Small intestine (tissue), 16 donors: ENCODE measurements at places on chromosomes 12 and 14.
A peak's percentile ranks its signal among the peaks of the same experiment; 100 is the strongest.

DNA sequence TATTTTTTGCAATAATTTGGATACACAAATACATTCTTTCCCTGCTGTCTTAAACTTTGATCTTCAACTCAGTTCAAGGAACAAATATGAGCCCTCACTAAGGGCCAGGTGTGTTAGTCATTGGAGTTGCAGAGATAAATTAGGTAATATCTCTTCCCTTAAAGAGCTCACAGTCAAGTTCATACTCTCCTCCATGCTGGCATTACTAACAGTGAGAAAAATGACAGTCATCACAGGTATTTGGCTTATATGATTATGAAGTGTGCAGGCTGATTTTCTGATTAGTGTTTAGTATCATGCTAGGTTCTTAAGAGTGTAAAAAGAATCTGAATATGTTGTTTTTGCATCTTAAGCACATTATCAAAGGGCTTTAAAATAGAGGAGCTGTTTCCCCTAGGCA, 594.7 kb downstream of the CCER1 start:
- no peak for DNase-seq

- DNase-seq, result no peak
Measured at GRCh38 chr12:116159175-116159574, 118.3 kb downstream of the MED13L start.

GRCh38 chr14:90578283-90578985, 181.6 kb downstream of the CALM1 start:
- no peak for DNase-seq

GRCh38 chr12:125412506-125412905, 347.3 kb downstream of the AACS start:
- no peak for DNase-seq

GRCh38 chr14:104075530-104076151, 9.9 kb upstream of the ASPG start:
- no peak for DNase-seq

DNA sequence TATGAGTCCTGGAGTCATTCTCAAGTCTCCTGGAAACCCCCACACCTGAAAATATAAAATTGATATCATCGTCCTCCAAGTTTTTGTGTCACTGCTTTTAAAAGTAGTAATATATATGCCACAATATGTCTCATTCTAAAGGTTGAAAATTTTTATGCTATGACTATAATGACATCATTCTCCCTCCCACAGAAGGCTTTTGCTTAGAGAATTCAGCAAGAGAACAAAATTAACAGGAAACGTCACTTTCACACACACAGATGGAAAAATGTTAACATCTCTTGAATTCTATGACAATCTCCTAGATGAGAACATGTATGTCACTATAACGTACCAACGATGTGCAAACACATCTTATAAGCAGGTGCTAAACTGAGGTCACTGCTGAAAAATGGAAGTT, 498.3 kb downstream of the FOXG1 start:
- no peak for DNase-seq

GRCh38 chr14:54355698-54356097, 41.1 kb upstream of the CDKN3 start:
- no peak for DNase-seq

DNA sequence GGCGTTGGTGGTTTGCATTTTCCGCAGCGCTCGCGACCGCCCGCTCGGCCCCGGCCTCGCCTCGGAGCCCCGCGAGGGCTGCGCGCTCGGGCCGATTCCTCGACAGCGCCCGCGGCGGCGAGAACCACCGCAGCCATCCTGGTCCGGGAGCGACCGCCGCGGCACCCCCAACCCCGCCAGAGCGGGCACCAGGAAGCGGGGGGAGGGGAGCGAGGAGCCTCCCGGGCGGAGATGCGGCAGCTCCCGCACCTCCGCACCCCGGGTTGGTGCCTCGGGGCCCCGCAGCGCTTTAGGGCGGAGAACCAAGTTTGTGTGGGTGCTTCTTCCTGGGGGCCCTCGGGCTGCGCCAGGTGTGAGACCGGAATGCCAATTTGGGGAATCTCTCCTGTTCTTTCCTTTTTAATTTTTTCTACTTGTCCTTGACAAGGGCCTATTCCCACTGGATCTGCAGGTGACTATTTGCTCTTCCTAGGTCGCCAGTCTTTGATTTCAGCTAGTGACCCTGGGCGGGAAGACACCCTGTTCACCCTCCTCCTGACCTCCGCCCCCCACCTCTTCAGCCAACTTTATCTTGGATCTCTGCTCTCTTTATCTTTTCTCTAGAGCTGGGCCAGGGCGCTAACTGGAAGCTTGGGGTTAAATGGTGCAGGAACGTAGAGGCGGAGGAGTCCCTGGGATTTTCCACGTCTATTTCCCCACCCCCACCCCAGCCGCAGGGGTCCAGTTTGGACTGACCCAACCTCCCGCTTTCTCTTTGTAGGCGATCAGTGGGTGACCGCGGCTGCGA, at the start of gene SOCS2:
TSS of gene SOCS2 (plus strand) at position 751 of the 787 bp plus-strand sequence. CDS start 223 bp downstream, outside the sequence.
- DNase-seq, result peak; percentile 31
